Activated CD4-positive, alpha-beta T cell treated with anti-CD3 and anti-CD28 coated beads, Interleukin-2, amount 10 ng/mL, durations not matched to agents 24 days and 14 days (primary cell): ENCODE measurements at places on chromosomes 2 and 18.
A peak's percentile ranks its signal among the peaks of the same experiment; 100 is the strongest.

DNA sequence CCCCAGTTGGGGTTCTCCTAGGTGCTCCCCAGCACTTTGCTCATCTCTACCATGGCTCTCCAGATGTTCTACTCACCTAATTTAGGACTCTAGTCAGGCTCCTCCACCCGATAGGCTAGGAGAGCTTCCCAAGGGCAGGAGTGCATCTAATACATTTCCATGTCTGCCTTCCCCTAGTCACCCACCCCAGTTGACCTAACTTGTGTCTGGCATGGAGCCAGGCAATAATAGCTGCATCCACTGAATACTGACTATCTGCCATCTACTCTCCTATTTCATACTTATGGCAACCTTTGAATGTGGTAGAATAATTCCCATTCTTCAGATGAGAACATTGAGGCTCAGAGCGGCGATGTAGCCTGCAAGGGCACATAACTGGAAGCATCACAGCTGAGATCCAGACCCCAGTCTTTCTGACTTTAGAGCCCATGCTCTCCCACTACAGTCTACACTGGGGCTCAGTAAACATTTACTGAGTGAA, 71.8 kb upstream of the YWHAQ start:
- DNase-seq: no peak

GRCh38 chr2:108946442-108946841, 42.6 kb downstream of the EDAR start:
- DNase-seq: no peak

DNA sequence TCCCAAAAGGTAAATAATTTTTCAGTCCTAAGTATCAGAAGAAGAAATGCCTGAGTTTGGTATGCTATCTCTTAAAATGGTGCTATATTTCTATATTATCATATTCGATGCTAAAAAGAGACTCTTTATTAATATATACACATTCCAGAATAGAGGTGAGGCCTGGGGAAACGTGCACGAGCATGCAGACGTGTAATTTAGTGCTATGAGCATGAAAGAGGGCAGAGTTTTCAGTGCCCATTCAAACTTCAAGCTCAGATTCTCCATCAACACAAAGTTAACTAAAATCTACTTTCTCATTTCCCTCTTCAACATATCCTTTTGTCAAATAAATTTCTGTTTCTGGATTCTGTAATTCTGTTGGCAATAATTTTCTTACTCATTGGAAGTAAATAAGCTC, 5.7 kb upstream of the COBLL1 start:
- no peak for DNase-seq

GRCh38 chr2:241797441-241798080, 11.4 kb upstream of the NEU4 start:
- peak; percentile 53 for DNase-seq

DNA sequence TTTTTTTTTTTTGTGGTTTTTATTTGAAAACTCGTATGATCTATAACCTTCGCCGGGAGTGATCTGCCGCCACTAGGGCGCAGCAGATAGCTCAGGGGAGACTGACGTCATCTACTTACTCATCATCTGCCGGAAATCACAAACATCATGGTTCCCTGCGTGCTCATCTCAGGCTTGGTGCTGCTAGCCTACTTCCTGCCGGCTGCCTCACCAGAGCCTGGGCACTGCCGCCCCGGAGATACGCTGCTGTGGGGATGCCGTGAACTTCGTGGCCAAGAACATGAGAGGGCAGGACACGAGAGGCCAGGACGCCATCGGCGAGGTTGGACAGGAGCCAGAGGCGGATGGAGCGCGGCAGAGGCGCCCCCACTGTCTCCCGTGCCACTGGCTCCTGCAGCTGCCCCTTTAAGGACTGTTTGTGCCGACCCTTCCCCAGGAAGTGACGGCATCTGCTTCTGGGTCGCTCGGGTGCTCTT, 68.8 kb downstream of the DOK6 start:
- peak; percentile 70 for DNase-seq

DNA sequence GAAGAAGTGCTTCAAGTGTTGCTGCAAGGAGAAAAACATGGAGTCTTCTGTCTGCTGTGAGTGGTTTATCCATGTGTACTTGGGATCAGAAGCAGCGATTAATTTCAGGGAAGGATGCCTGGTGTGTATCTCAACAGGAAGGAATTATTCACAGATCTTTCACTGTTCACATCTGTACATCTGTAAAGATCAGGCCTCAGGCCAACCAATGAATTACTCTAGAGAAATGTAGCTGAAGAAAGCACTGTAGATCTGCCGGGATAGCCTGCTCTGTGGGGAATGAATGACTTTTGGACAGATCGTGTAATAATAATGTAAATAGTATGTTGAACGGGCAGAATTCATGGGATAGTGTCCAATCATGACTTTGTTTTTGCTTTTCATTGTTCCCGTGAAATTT, 54.0 kb upstream of the SPP2 start:
- DNase-seq: no peak

DNA sequence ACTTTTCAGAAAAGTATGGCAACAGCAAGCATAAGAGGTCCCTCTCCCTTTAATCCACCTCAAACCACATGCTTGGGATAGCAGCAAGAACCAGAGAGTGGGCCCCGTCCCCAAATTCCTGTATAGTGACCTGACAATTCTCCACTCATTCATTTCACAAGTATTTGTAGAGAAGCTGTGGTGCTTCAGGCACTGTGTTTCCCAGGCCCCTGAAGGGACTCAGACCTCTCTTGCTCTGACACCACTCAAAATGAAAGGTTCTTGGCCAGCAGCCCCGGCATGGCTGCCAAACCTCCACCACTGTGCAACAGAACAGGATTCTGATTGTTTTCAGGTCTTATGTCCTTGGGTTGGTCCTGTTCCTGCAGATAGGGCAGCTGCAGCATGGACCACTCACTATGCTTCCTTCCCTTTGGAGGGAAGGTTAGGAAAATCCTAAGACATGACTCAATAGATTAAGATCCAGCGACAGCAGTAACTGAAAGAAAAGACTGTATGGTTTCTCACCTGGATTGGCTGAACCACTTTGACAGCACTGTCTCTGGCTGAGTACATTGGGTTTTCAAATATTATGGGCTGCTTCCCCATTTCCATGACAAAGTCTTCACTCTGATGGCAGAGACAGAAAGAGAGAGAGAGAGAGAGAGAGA, 67.6 kb downstream of the DHRS9 start:
- no peak for DNase-seq

GRCh38 chr18:13912601-13913000, 2.7 kb downstream of the MC2R start:
- no peak for DNase-seq

- peak; percentile 93 for DNase-seq
Observed at GRCh38 chr2:136381722-136382633, 264.0 kb upstream of the CXCR4 start.

DNA sequence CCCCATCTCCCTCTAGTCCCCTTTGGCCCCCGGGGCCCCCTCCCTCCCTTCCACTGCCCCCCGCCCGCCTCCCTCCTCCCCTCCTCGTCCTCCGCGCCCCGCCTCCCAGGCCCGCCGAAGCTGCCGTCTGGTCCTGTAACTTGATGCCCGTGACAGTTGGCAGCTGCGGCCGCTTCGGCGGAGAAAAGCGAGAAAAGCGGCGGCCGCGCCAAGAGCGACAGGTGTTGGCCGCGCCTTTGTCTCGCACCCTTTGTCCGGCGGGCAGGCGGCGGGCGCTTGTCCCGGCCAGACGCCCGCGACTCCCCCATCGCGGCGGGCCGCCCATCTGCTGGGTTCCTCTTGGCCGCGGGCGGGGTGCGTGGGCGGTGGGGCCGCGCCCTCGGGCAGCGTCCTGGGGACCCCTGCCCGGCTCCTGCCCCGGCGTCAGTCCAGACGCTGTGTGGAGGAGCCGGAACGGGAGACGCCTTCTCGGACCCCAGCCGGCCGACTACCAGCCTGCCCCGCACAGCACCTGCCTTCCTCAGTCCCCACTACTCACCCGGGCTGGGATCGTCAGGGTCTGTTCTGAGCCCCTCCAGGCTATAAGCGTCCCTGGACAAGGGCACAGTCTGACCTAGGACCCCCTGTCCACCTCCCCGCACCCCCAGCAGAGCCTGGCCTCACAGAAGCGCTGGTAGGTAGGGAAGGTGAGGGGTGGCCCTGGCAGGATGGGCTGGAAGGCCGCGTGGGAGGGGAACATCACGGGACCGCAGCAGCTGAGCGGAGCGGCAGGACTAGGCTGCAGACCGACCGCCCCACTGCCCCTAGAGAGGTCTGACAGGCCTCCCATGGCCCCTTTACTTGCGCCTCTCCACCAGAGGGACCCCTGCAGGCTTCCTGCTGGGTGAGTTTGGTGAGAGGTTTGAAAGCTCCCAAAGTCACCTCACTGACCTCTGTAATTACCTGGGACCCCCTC, 1.2 kb upstream of the HES6 start:
- DNase-seq: peak; percentile 68

GRCh38 chr18:65968239-65969004, 217.6 kb downstream of the CDH7 start:
- DNase-seq: no peak
